ENCODE measurements at places on chromosomes 5 and 9. TPM values are rescaled to one million over a fixed set of nuclear protein-coding genes. Genes with fewer than 3 reads are reported as not detected.

LECT2 gene
- total RNA-seq, result not detected

DNA sequence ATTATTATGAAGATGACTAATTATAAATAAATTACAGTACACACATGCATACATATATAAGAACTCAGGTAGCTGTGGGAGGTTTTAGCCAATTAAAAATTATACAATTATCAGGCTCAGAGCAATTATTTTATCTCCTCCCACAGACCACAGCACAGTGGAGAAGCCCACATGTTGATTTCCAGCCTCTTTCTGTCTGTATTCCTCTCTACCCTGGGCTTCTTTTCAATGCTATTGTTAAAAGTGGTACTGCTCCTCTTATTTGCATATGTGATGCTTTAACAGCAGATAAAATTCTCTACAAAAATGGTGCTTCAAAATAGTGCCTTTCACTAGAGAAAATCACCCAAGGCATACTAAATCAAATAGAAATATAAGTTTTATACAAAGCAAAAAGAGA, 218.7 kb downstream of the NFIB start:
- no peak for DNase-seq

DNA sequence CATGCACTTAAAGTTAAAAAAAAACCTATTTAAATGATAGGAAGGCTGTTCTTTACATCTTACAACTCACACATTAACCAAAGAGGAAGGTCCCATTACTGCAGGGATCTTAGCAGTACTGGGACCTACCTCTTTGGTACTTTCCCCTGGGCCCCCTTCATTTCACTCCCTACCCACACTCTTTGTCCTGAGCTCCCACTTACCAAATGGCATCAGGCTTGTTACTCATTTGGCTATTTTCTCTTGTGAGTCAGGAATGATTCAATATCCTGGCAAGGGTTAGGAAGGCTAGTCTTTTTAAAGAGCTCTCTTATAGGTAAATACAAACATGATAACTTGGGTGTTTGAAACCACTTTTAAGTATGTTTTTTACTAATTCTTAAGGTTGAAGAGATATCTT, 117.4 kb upstream of the ELL2 start:
- DNase-seq, result no peak

- DNase-seq, result no peak
Measured at GRCh38 chr9:130672466-130672865, 8.1 kb downstream of the PRDM12 start.

- DNase-seq, result peak; percentile 46
Measured at GRCh38 chr9:126151686-126152134, 174.9 kb upstream of the MVB12B start.

DNA sequence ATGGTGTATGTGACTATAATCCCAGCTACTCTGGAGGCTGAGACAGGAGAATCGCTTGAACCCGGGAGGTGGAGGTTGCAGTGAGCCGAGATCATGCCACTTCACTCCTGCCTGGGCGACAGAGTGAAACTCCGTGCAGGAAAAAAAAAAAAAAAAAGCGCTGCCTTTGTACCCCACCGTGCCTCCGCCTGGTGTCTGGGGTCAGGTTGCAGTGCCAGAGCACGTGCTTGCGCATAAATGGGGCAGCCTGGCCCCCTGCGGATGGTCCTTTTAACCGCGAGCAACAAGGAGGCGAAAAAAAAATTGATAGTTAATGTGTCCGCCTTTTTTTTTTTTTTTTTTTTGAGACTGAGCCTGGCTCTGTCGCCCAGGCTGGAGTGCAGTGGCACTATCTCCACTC, 6.3 kb upstream of the CCNB1 start:
- no peak for DNase-seq

- no peak for DNase-seq
Measured at GRCh38 chr9:107337676-107338590, 54.9 kb downstream of the RAD23B start.

- peak; percentile 74 for DNase-seq
Measured at GRCh38 chr5:5373351-5373989, 49.0 kb upstream of the ICE1 start.

PTGDS gene
- 547 TPM for total RNA-seq

SLC6A7 gene
- 0.14 TPM for total RNA-seq

IL9 gene
- total RNA-seq, result not detected

- no peak for DNase-seq
Measured at GRCh38 chr9:131485728-131486422, 16.8 kb upstream of the POMT1 start.

- DNase-seq, result no peak
Measured at GRCh38 chr9:27276193-27277030, 20.5 kb downstream of the EQTN start.

GRCh38 chr5:179478624-179479023, 71.7 kb upstream of the RUFY1 start:
- no peak for DNase-seq

MEGF10 gene
- 0.29 TPM for total RNA-seq

EDIL3 gene
- total RNA-seq, result 143 TPM
